ENCODE measurements at places on chromosomes 3 and 15. TPM values are rescaled to one million over a fixed set of nuclear protein-coding genes. Genes with fewer than 3 reads are reported as not detected.

Gene LIPC
- total RNA-seq = not detected

- DNase-seq = no peak
Observed at GRCh38 chr3:194262925-194263305, 88.2 kb downstream of the CPN2 start.

GRCh38 chr15:85474700-85475316 lies 94.4 kb downstream of the AKAP13 start:
- DNase-seq = no peak

DNA sequence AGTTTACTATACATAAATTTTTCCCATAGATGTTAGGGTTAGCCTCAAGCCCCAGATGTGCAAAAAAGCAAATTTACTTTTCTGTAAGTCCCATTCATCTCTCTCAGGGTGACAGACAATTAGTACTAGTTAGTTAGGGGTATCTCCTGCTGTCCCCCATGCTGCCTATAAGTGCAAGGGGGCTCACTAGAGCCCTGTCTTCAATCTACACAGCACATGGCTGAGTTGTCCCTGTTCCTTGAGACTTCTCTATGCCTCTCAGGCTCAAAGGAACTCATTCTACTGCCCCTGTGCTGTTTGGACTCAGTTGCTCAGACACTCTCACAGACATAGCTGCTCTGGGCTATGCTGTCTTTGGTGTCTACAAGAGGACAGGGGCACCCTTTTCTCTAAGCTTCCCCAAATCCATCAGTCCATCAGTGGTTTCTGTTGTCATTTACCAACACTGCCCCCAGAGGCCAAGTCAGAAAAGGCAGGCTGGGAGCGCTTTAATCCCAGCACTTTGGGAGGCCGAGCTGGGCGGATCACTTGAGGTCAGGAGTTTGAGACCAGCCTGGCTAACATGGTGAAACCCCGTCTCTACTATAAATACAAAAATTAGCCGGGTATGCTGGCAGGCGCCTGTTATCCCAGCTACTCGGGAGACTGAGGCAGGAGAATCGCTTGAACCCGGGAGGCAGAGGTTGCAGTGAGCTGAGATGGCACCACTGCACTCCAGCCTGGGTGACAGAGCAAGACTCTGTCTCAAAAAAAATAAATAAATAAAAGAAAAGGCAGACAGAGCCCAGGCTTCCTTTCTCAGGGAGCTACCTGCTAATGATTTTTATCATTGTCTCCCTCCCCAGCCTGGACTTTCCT lies 31.4 kb upstream of the PRTG start:
- DNase-seq = no peak

Gene ARHGEF26
- 48.4 TPM for total RNA-seq

Gene SAMMSON
- total RNA-seq = not detected

Gene TMEM40
- total RNA-seq = not detected

Gene XCR1
- under 0.01 TPM for total RNA-seq

DNA sequence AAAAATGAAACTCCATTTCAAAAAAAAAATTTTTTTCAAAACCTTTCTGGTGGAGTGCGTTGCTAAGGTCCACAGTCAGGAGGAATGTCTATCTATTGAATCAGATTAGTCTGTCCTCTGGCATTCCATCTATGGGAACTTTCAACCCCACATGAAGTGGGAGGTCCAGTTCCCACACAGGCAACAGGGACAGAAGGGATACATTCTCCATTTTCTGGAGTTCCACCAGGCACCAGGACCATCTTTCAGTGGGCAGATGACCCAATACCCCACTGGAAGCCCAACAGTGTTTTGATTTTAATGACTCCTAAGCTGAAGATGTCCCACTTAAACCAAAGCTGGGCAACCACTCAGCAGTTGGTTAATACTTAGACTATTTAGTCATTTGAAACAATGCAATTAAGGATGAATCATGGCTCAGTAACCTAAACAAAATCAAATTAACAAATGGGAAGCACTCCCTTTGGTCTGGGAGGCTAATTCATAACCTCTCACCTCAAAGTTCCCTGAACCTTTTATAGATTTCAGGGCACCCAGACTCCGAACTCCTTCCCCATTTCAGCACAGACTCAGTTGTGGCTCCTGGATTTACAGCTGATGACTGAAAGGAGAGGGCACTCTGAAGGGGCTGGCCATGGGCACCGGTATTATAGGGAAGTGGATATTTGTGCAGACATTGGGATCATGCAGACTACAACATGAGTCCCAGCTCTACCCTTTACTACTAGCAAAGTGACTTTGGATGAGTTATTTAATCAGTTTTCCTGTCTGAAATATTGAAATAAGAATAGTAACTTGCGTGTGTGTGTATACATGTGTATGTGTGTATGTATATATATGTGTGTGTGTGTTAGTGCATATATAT lies 264.3 kb upstream of the LRTM1 start:
- DNase-seq = no peak

Gene GHSR
- total RNA-seq = 0.55 TPM

Gene LTK
- 2.5 TPM for total RNA-seq

Gene CELF6
- 5.8 TPM for total RNA-seq

- DNase-seq = peak; percentile 3
Observed at GRCh38 chr3:56796202-56796601, 5.5 kb downstream of the ARHGEF3 start.

Gene SCN11A
- total RNA-seq = 3.0 TPM

DNA sequence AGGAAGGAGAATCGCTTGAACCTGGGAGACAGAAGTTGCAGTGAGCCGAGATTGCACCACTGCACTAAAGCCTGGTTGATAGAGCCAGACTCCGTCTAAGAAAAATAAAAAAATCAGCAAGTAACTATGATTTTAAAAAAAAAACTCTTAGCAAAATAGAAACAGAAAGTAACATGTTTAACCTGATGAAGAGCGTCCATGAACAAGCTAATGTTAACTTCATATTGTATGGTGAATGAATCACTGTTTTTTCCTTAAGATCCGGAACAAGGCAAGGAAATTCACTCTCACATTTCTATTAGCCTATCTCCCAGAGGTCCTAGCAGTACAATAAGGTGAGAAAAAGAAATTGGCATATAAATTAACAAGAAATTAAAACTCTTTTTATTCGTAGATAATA lies 69.0 kb downstream of the RFX7 start:
- DNase-seq = no peak

- DNase-seq = no peak
Observed at GRCh38 chr3:4712109-4712508, 219.0 kb downstream of the ITPR1 start.

DNA sequence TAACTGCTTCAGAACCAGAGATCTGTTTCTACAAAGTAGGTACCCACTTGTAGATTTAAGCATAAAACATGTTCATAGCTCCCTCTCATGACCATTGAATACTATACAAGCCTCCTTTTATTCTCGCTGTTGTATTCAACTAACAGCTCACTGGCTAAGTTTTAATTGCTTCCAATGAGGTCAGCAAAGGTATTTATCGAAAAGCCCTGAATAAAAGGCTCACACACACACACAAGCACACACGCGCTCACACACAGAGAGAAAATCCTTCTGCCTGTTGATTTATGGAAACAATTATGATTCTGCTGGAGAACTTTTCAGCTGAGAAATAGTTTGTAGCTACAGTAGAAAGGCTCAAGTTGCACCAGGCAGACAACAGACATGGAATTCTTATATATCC lies at the start of gene FGF7:
FGF7 (plus strand) TSS at position 222 of the 400 bp plus-strand sequence. CDS start 1,056 bp downstream, outside the sequence.
- DNase-seq = peak; percentile 56

GRCh38 chr15:94298364-94298763 lies 67.0 kb downstream of the MCTP2 start:
- DNase-seq = no peak

- no peak for DNase-seq
Observed at GRCh38 chr3:17709236-17709810, 33.1 kb downstream of the TBC1D5 start.

Gene SLC28A2
- total RNA-seq = not detected

GRCh38 chr15:68554721-68555678 lies 23.8 kb upstream of the CORO2B start:
- DNase-seq = no peak

Gene LDHAL6B
- not detected for total RNA-seq

GRCh38 chr3:48410205-48411040 lies 19.5 kb downstream of the PLXNB1 start:
- peak; percentile 61 for DNase-seq

Gene OTOL1
- not detected for total RNA-seq

- no peak for DNase-seq
Observed at GRCh38 chr3:130895690-130896488, 2.0 kb downstream of the ATP2C1 start.

DNA sequence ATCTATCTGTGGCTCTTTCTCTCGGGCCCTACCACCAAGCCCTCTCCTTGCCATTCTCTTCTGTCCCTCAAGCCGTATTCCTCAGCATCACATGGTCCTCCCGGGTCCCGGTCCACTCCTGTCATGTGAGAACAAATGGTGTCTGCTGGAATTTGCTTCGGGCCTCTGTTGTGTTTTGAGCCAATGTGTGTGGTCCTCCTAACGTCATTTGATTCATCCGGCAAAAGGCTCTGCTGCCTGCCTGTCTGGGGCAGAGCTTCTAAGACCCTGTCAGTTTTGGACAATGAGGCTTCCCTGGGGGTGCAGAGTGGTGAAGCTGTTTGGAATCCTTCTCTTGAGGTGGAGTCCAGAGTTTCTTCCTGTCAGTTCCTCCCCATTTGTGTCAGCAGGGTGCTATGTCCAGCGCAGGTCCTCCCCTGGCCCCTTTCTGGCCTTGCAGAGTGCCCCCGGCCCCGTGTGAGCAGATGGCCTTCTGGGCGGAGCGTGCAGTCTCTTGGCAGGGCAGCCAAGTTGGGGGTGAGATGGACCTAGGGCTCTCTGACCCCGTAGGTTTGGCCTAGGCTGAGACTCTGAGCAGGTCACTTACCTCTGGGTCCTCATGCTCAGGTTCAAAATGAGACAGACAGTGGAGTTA lies 93.6 kb downstream of the APBA2 start:
- DNase-seq = no peak

DNA sequence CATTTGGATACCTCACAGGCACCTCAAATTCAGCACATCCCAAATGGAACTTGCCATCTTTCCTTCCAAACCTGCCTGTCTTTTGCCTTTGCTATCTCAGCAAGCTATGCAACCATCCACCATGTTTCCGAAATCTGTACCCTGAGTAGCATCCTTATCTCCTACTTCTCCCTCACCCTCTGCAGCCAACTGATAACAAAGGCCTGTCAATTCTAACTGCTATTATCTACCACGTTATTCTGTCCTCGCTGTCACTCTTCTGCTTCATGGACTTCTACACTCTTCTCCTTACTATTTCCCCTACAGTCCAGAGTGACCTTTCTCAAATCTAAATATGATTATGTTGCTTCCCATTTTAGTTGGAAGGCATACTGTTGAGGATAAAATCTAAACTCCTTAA lies 25.5 kb upstream of the TAFA4 start:
- no peak for DNase-seq

GRCh38 chr3:15460891-15461531 lies 33.6 kb downstream of the EAF1 start:
- no peak for DNase-seq
